SJSA1 (cell line): ENCODE measurements at places on chromosomes 6 and 20.

DNA sequence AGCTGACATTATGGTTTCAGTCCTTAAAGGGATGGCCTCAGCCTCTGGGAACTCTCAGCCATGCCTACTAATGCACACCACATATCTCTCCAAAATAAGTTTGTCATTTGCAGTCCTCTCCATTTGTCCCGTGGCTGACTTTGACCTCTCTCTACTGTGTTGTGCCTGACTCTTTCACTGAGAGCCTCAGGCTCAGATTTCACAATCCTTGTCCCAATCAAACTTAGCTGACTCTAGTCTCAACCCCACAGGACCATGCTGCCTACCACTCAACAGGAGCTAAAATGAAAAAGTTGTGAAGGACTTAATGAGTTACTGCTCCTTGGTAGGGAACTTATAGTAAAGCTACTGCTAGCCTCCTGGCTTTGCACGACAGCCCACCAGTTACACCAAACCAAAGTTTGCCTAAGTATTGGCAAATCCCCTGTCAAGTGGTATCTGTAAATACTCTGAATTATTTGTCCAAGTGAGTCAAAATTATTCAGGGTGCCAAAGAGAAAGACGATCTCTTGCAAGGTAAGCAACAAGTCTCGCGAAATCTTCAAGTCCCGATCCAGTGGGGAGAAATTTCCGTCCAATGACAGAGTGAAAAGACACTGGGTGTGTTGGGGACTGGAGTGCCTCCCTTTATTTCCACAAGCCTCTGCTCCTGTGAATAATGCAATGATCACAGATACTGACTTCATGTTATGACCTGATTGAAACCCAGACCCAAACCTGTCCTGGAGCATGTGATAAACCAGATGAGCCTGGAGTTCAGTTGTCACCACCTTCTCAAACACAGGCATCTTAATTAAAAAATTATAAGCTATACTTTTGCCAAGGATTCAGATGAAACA is 124.4 kb upstream of the FOXQ1 start:
- DNase-seq: no peak

DNA sequence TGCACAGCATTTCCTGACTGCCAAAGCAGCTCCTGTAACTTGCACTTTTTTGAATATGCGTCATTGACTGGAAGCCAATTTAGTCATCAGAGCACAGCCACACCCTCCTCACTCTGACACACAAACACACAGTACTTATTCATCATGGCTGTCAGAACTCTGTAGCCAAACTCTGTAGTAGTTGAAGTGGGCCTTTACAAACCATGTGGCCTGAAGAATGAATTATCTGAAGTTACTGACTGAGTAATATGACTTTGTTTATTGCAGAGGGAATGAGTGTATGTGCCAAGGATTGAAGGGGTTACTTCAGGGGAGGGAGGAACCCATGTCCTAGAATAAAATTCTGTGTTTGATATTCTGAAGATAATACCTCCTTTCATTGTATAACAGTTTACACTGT is 102.7 kb downstream of the FIG4 start:
- DNase-seq: peak; percentile 83

DNA sequence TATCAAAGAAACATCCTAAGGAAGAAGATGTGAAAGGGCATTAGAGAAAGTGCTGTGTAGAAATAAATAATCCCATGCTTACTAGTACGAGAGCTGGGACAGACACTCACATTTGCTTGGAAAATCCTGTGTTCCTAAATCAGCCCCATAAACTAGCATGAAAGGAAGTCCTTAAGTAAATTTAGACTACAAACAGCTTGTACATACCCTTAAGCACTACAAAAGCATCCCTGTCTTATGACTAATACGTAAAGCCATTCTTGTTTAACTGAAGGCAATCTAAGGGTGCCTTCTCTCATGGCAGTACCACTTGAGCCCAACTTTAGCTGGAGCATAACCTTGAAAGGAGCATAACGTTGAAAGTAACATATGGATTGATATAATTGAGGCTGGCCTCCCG is 15.4 kb upstream of the FOXQ1 start:
- no peak for DNase-seq

DNA sequence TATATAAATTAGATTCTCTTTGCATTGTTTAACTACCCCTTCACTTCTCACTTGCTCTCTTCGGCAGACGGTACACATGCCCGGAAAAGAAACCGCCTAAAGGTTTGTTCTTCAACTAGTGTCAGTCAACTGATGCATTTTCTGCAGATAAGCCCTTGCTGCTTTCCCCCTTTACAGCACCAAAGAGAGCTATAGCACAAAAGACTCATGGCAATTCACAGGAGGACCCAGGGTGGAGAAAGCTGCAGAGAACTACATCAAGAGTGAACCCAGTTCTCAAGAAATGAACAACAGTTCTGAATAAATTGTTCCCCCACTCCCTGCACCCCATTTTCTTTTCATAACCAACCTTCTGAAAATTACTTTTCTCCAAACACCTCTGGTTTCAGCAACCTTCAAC is 8.9 kb downstream of the CD164 start:
- no peak for DNase-seq

GRCh38 chr6:101818051-101818450 is 424.5 kb downstream of the GRIK2 start:
- DNase-seq: no peak

GRCh38 chr6:162728706-162729105 is 932 bp downstream of the PACRG start:
- no peak for DNase-seq

- DNase-seq: no peak
Measured at GRCh38 chr6:45191414-45191813, 136.7 kb upstream of the RUNX2 start.

GRCh38 chr6:167956983-167957492 is 40.4 kb upstream of the KIF25 start:
- peak; percentile 47 for DNase-seq

GRCh38 chr6:46606338-46606737 is 46.3 kb downstream of the CYP39A1 start:
- DNase-seq: no peak

DNA sequence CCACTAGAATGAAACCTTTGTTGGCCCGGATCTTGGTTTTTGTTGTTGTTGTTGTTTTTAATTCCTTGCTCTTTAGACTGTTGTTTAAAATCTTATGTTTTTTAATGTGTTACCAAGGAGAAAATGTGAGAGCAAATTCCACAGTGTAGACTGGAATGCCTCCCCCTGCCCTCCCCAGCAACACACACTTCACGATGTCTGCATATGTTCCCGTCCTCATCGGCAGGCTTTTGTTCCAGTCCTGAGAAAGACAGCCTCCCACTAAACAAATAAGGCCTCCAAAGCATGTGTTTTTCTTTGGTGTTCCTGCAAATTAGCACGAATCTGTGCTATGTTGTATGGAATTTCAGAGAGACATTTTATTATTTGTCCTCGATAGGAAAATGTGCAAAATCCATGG is 263.3 kb upstream of the QKI start:
- no peak for DNase-seq

DNA sequence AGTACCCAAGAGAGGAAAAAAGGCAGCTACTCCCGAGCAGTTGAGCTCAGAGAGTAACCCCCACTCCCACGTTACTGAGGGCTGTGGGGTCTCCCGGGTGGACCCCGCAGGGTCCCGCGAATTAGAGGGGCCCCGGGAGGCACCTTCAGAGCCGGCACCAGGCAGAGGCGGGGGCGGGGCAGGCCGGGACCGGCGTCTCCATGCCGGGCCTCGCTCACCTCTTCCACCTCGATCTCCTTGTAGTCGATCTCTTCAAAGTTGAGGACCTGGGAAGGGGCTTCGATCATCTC is 381 bp downstream of the MAP3K7 start:
- no peak for DNase-seq

DNA sequence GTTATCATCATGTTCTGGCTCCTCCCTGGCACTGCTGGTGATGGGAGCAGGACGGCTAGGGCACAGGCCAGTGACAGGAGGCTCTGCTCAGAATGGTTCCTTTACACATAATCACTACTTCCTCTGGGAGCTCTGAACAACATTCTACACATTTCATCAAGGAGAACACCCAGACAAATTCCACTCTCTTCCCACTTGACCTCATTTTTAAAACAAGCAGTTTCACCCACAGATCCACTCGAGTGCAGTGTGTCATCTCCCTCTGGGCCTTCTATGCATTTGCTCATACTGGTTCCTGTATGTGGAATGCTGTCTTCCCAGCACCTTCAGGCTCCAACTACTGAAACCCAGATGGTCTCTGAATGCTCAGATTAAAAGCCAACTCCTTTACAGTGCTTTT is 84.8 kb downstream of the ELOVL5 start:
- DNase-seq: no peak

DNA sequence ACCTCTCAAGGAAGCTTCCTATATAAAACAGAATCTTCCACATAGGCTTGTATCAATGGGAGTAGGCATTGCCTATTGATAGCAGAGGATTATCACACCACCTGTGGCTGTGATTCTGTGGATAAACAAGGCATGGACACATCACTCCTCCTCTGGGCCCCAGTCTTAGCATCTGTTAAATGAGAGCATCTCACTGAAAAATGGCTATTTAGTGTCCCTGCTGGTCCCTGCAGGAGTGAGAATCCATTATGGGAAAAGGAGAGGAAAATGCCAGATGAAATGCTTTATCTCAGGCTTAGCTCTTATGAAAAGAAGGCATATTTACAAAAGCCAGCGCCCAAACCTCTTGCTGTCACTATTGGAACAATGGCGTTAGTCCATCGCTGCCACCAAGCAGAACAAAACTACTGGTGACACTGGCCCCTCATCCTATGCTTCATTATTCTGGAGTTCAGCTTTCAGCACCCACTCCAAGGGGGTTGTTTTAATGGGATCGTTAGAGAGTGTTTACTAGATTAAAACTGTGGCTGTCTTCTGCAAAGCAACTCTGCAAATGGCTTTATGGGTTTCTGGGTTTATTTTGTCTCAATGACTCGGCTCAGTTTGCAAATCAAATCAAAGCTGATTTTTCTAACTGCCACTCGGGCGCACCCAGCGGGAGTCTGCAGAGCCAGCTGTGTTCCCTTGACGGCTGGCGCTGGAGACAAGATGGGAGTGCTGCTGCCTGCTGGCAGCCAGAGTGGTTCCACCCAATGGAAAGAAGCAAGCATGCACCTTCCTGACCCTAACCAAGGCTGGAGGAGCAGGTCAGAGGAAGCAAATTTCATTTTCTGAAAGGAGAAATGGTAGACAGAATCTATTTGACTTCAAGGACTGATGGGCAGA is 658.8 kb upstream of the CHD6 start:
- no peak for DNase-seq

DNA sequence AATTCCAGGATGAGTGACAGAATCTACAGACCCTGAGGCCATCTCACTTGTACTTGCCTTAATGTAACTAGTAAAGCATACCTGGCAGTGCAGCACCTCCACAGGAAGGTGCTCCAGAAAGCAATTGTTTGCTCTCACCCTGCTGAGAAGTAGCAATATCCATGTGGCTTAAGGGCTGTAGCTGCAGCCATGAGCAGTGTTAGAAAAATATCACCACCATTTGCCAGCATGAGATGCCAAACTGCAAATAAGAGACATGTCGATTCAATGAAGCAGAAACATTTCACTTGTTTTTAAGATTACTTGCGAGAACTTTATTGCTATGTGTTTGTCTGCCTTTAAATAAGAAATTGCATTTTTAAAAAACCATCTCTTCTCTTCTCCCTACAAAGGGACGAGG is 151.5 kb downstream of the PRL start:
- no peak for DNase-seq

- no peak for DNase-seq
Measured at GRCh38 chr6:168226902-168227318, 92.7 kb downstream of the DACT2 start.

DNA sequence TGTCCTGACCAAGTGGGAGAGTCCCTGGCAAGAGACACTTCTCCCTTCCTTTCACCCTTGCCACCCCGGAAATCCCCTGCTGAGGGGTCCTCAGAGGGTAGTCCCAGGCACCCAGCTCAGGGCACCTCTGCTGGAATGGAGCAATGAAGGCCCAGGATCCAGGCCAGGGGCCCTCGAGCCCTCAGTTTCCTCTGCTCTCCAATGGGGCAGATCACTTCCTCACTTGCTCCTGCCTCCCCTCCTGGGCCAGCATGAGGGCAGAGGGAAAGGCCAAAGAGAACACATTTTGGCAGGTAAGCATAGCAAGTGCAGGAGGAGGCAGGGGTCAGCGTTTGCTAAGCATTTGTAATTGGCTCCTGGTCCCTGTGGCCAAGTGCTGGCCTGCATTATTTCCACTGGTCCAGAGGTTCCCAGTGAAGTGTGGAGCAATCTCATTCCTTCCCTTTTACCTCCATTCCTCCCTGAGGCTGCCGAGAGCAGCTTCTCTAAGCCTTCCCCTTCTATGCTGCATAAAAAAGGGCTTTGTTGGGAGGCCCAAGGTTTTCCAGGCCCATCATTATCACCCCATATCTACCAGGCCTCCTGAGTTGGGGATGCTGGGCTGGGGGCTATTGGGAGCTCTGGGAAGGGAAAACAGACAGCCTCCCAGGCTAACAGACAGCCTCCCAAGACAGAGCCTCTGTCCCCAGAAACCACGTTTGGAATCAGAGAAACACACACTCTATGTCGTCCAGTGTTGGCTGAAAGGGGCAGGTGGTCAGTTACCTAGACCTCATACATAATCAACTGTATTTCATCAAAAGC is 28.8 kb upstream of the VEGFA start:
- no peak for DNase-seq

DNA sequence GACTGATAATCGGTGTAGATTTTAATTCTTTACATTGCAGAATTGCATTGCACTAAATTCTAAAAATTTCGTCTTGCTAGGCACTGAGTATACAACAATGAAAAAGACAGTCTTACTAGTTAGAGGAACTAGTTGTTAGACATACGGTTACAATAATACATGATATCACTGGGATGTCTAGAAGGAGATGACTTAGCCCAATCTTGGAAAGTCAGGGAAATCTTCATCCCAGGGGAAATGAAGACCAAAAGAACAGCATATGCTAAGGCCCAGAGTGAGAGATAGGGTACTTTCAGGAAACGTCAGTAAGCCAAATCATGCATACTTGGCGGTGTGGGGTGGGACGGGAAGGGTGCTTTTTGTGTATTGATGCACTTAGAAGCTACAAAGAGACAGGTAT is 901 bp downstream of the CEP57L1 start:
- no peak for DNase-seq

- no peak for DNase-seq
Measured at GRCh38 chr6:34170346-34170745, 24.5 kb upstream of the GRM4 start.

GRCh38 chr6:18386298-18386976 is 713 bp upstream of the RNF144B start:
- DNase-seq: no peak

- DNase-seq: no peak
Measured at GRCh38 chr6:21616005-21616404, 22.5 kb downstream of the SOX4 start.

DNA sequence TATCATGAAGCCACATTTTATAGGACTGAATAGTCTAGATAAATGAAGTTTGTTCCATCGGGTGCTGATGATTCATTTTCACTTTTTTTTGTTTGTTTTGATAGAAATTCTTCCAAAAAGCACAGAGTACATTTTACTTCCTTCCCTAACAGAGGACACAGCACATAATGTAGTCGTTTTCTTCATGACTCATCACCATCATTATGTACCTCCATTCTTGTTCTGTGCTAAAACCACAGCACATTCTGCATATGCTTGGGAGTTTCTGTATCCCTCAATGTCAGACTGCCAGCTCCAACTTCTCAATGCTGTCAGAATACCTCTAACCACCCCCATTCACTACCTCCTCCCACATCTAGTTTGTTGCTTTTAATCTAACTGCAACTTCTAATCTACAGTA is 1004.9 kb upstream of the ADGRB3 start:
- no peak for DNase-seq
